ENCODE measurements at places on chromosomes 7 and 10.

- no peak for DNase-seq
Observed at GRCh38 chr7:47285860-47286491, 295.9 kb downstream of the TNS3 start.

GRCh38 chr10:102266670-102267069 lies 21.3 kb downstream of the GBF1 start:
- DNase-seq, result no peak

GRCh38 chr10:89516149-89516832 lies 19.1 kb downstream of the SLC16A12 start:
- no peak for DNase-seq

DNA sequence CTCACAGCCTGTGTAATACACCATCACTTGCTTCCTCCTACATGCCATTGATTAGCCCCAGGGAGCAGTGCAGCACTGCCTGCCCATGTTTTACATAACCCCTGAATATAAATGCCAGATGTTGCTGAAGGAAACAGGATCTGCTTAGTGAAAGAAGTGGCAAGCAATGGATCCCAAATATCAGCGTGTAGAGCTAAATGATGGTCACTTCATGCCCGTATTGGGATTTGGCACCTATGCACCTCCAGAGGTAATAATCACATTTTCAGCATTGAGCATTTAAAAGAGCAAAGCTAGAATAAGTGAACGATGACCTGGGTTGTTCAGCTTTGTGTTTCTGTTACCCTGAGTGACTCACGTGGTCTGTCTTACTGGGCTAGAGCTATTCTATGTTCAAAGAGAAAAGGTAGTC lies at the start of gene AKR1C4:
AKR1C4 (plus strand) TSS at position 136 of the 412 bp plus-strand sequence; CDS start at position 167, 31 bp downstream.
- no peak for DNase-seq

- no peak for DNase-seq
Observed at GRCh38 chr10:62616885-62617590, 187.5 kb upstream of the ADO start.

DNA sequence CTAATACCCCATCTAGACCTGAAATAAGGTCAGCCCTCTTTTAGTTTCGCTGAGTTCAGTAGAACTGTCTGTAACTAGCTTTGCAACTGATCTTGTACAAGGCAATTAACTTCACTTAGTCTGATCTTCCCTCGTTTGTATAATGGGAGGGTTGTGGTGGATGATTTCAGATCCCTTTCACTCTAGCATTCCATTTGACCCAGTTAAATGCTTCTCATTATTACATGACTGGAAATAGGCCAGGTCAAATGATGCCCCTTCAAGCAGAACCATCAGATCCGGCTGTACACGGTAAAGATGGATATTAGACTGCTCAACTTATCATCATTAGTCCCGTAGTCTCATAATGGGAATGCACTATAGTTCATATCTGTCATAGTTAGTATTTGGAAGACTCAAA lies 1009.0 kb downstream of the LRMDA start:
- DNase-seq, result no peak

GRCh38 chr10:4034907-4035598 lies 250.0 kb upstream of the KLF6 start:
- no peak for DNase-seq

GRCh38 chr10:90224791-90225566 lies 523.6 kb downstream of the KIF20B start:
- no peak for DNase-seq

GRCh38 chr7:90242369-90243168 lies 2.4 kb upstream of the CFAP69 start:
- DNase-seq, result no peak

DNA sequence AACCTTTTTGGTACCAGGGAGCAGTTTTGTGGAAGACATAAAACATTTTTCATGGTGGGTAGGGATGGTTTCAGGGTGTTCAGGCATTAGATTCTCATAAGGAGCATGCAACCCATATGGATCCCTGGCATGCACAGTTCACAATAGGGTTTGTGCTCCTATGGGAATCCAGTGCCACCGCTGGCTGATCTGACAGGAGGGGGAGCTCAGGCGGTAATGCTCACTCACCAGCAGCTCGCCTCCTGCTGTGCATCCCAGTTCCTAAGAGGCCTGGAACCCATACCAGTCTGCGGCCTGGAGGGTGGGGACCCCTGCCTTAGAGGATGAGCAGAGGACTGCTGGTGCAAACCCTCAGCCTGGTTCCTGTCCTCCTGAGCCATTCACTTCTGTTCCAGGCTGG lies 561.7 kb downstream of the SDK1 start:
- DNase-seq, result no peak
